ENCODE measurements at places on chromosomes 1 and 21. TPM values are rescaled to one million over a fixed set of nuclear protein-coding genes. Genes with fewer than 3 reads are reported as not detected.

The OR2T11 gene
- not detected for total RNA-seq

The CRNN gene
- not detected for total RNA-seq

The ST6GALNAC3 gene
- not detected for total RNA-seq

DNA sequence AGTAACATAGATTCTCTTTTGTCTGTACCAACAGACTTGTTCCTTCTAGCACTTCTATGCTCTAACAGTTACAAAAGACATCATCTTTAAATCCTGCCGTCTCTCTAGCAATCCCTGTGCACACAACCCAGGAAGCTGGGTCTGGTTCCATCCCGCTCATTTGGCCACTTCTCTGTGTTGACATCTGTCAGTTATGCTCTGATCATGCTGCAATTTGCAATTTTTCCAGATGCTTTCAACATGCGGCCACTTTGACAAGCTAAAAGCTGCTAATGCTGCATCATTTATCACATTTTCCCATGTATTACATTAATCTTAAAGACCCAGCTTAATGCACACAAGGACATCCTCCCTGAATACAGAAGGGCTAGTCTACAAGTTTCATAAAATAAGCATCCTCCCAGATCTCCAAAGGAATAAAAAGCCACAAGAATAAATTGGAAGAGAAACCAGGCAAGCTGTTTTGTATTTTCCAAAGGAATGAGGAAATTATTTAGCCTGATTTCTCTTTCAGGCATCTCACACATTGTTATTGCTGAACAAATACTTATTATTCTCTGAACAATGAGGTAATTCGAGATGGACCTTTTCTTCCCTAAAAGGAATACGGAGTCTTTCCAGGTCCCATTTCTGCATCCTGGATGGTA, 19.0 kb upstream of the LRRC52 start:
- DNase-seq, result no peak

The TMEM82 gene
- total RNA-seq, result not detected

- no peak for DNase-seq
Observed at GRCh38 chr1:206716159-206716869, 31.6 kb downstream of the MAPKAPK2 start.

GRCh38 chr1:151282883-151283725, 1.0 kb downstream of the ZNF687 start:
- peak; percentile 16 for DNase-seq
